ENCODE measurements at places on chromosomes 16 and 17.

DNA sequence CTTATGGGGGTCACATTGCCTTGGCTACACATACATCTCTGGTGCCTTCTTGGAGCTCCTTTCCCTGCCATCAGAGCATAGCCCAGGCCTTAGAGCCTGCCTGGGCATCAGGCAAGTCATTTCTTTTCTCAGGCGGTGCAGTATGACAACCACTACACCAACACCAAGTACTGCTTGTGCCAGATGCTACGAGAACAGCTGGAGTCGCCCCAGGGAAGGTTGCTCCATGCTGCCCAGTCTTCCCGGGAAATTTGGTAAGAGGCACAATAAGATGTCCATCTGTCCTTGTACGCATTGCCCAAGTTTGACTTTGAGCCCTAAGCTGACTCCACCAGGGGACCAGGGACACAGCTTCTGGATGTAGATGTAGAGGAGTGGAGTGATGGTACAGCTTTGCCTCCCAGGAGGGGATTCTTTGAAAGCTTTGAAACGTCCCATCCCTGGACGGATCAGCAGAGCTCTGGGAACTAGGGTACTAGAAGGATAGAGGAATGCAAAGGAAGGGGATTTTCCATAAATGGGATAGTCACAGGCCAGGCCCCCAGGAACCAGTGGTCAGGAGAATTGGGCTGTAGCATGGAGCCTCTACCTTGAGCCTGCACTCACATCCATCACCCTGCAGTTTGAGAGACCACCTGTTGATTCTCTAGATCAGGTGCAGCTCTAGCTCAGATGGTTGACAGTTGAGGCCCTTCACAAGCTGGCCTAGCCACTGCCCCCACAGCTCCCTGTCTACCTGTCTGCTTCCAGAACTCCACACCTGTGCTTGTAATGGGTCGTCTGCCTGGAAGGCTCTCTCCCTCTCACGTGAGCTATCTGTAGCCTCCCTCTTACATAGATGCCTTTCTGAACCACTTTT is 11.0 kb upstream of the NFATC3 start:
- no peak for DNase-seq

GRCh38 chr17:75823257-75824041 is 20.8 kb downstream of the UNC13D start:
- DNase-seq: no peak

DNA sequence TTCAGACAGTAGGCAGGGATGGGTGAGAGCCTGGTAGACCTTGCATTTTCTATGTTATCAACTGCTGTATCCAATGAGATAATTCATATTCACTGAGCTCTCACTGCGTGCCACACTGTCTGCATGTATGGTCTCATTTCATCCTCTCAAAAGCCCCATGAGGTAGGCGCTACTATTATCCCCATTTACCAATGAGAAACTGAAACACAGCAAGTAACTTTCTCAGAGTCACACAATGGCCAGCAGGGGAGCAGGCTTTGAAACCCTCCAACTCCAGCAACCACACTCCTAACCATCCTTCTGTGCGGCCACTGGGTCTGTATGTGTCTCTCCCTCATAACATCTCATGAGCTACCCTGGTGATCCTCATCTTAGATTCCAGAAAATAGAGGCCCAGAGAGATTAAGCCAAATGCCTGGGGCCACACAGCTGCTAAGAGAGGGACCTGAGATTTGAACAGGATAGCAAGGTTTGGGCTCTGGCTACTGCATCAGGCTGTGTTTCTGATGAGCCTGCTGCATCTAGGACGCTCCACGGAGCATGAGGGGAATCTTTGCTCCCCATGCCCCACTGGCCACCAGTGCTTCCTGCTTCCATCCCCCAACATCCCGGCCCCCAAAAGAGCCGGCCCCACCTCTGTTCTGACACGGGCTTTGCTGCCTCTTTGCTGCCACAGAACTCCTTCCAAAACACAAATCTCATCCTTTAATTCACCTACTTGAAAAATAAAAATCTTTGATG is 3.2 kb downstream of the CCR7 start:
- no peak for DNase-seq

DNA sequence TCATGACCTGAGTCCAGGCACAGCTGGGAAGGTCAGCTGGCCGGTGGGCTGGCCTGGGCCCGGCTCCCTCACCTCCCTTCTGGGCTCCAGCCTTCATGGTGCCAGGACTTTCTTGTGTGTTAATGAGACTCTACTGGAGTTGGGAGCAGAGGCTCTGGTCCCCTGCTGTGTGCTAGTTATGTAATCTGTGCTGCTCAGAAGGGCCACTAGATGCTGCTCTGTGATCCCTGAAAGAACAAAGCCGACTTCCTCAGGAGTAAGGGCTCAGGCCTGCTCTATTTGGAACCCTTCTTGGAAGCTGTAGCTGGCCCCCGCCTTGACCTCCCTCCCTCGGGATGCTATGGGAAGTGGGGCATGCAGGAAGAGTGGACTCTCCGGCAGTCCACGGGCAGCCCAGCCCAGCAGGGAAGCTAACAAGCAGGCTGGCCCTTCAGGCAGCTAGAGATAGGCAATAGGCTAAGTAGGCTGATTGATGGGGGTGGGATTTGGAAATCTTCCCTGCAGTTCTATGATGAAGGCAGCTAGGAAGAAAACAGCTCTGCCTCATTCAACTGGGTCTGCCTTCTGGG is 3.3 kb upstream of the CDK5R1 start:
- peak; percentile 90 for DNase-seq

GRCh38 chr17:57670769-57671569 is 74.1 kb downstream of the CCDC182 start:
- no peak for DNase-seq

DNA sequence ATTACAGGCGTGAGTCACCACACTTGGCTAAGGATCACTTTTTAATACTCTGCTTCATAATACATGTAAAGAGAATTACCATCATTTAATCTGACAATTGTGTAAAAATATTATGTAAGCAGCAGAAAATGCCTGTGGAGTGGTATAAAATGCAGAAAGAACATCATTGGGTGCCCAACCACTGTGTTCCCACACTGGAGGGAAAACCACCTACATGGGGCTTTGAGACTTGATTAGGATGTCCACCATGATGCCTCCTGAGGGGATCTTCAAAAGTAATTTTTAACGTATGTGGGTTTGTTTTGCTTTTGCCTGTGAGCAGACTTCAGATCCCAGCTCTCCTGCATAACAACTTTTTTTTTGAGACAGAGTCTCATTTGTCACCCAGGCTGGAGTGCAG is 18.8 kb downstream of the CFAP97D1 start:
- DNase-seq: no peak

DNA sequence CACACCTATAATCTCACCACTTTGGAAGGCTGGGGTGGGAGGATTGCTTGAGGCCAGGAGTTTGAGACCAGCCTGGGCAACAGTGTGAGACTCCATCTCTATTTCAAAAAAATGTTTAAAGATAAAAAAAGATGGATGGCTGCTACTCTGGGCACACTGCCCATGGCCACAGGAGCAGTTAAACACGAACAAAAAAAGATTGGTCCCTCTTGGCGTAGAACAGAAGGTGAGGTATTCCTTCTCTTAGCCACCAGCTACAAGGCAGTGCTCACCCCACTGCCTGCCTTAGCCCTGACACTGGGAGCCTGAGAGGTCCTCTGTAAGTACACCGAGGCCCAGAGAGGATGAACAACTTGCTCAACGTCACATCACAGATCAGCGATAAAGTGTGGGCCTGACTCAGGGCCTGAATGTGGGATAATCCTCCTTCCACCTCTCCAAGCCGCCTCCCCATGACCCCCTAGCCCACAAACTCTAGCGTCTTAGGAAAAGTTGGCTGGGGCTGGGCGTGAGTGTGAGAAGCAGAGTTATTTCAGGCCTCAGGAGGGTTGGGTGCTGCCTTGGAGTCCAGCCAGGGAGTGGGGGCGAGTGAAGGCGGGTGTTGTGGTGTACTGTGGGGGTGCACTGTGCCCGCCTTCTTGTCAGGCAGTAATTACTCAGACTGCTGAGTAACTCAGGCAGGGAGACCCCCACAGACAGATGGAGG is 2.3 kb upstream of the DPH1 start:
- DNase-seq: no peak

- DNase-seq: no peak
These were observed 13.8 kb downstream of the MVP start for GRCh38 chr16:29834079-29834478.

DNA sequence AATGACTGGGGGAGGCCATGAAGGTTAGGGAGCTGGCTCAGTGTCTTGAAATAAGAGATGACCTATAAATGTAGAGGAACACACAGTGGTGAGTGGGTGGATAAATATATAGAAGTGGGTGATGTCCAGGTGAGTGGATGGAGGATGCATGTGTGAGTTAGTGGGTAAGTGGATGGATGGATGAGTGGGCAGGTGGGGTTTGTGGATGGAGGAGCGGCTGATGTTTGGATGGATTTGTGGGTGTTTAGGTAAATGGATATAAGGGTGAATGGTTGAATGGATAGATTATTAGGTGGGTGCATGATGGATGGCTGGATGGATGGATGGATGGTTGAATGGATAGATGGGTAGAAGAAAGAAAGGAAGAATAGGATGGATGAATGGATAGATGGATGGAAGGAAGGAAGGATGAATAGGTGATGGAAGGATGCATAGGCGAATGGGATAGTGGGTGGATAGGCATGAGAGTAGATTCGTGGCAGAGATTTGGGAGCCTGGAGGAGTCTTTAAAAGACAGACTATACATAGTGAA is 19.1 kb upstream of the TAC4 start:
- DNase-seq: no peak

- DNase-seq: peak; percentile 80
These were observed 30.7 kb upstream of the CDH5 start for GRCh38 chr16:66335704-66336329.

- peak; percentile 41 for DNase-seq
These were observed 55.8 kb downstream of the NEUROD2 start for GRCh38 chr17:39551879-39552278.

- peak; percentile 47 for DNase-seq
These were observed 48.1 kb downstream of the MYO1D start for GRCh38 chr17:32828822-32829221.

DNA sequence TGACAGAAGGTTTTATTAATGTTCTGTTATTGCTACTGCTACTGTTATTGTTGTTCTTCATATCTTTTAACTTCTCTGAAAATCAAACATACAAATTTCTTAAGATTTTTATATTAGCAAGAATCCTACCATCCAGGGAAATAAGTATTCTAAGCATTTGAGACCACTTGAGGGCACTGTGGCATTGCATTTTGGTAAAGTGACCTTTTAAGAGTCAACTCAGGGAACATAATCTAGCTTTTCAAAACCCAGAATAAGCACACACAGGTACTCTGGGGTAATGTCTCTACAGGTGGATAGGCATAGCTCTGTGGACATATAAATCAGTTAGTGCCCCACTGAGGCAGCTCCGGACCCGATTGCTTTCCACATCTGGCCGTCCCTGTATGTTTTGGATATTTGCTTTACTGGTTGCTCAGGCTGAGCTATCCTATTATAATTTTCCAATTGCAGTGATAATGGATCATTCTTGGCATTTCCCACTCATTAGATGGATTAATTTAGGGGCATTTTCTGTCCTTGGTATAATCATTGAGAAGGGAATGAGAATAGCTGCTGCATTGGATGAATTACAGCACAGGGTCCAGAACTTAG is 1425.1 kb upstream of the CDH8 start:
- DNase-seq: peak; percentile 62

DNA sequence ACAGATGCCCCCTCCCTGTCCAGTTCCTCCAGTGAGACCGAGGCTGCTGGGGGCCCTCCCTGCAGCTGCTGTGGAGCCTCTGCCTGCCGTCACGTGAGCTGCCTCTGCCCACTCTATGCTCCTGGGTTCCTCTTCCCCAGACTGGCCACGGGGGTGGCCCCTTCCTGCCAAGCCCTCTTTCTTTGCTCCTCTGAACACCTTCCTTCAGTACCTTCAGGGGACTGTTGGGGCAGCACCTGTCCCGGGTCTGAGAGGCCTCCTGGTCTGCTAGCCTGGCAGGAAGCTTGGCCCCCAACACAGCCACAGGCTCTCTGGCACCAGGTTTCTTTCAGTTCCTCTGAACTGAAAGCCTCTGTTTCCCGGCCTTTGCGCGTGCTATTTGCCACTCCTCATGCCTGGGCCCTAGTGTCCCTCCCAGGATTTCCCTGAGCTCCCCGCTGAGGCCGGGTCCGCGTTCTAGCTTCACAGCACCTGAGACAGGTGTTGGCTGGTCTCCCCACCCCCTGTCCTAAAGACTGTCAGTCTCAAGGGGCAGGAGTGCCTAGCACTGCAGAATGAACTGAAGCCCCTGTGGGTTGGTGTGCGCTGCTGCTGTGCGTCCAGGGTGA is 6.6 kb upstream of the ATP6V0C start:
- DNase-seq: no peak

DNA sequence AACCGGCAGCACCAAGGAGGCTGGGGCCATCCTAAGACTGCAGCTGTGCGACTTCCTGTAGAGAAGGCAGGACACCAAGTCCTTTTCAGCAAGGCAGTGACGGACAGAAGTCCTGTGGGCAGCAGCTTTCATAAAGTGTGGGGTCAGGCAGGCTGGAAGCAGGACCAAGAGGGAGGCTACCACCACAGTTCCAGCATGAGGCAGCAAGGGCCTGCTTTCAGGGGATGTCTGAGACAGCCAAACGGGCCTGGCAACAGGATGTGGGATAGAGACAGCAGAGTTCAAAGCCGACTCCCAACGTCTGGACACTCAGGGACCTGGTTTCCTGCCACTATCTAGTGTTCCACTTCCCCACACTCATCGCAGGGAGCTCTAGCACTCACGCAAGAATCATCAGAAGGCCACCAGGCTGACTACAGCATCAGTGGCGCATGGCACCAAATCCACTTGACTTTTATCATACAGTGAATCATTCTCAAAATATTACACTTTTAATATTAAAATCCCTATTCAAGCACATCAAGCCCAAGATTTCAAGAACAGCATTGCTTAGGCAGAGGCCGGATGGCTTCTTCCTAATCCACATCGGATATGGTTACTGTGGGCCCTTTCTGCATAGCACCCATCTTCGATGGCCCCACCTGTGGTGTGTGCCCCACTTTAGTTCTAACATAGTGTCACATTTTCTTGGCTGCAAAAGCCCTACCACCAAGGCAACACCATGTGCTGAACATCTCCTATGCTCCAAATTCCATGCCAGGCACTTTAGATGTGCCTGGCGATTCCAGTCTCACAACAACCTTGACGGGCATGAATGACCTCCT is 5.2 kb downstream of the USP7 start:
- DNase-seq: peak; percentile 48

DNA sequence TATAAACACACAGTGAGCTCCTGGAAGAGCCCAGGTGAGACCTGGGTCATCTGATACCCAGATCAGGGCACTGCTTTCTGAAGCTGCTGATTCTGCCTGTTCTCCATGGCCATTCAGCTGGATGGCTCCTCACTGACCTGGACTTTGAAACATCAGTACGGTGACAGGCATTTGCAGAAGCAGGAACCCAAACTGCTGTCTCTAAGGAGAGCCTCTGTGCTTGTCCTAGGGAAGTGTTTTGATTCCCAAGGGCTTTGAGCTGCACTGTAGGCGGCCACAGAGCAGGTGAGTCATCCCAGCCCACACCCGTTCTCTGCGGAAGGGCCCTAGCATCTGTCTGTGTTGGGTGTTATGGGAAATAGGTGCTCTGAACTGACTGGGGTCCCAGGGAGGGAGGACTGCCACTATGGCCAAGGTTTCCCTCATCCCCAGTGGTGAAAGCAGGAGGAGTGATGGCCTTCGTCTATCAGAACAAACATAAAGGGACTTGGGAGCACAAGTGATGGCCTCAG is 60.7 kb upstream of the ADCY9 start:
- peak; percentile 29 for DNase-seq

GRCh38 chr16:66858740-66859396 is 14.7 kb downstream of the CA7 start:
- DNase-seq: peak; percentile 26

- no peak for DNase-seq
These were observed 22.1 kb downstream of the TRIM25 start for GRCh38 chr17:56891751-56892150.
